CD4-positive, alpha-beta T cell treated with Interleukin-4 for 1 hour (primary cell): ENCODE measurements at places on chromosomes 6 and 20.

GRCh38 chr6:39420300-39421265 lies 98.1 kb upstream of the KCNK16 start:
- no peak for DNase-seq

- DNase-seq: no peak
Measured at GRCh38 chr6:37525460-37526357, 26.0 kb upstream of the CCDC167 start.

- DNase-seq: peak; percentile 32
Measured at GRCh38 chr20:891058-891705, 25.0 kb downstream of the ANGPT4 start.

DNA sequence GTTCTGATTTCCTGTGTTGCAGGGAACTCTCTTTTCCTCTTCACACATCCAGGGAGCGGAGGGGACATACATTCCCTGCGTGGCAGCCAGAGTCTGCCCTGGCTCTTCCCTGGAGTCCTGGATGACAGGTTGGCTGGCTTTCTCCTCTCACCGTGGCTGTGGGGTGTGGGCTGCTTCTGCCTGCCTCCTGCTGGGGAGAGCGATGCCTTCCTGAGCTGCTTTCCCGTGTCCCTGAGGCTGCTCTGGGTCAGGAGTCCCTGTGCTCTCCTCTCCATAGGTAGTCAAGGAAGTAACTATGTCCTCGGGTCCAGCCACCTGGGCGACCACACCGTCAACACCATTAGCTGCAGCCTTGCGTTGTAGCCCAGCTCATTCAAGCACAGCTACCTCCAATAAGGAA lies 451.7 kb downstream of the QKI start:
- no peak for DNase-seq

DNA sequence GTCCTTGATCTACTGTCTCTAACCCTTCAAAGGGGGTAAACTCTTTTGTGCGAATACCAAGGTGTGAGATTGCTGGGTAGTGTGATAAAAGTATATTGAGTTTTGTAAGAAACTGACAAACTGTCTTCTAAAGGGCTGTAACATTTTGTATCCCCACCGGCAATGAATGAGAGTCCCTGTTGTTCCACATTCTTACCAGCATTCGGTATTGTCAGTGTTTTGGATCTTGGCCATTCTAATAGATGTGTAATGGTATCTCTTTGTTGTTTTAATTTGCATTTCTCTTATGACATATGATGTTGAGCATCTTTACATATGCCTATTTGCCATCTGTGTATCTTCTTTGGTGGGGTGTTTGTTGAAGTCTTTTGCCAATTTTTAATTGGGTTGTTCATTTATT lies 1090.7 kb downstream of the KIF16B start:
- no peak for DNase-seq

DNA sequence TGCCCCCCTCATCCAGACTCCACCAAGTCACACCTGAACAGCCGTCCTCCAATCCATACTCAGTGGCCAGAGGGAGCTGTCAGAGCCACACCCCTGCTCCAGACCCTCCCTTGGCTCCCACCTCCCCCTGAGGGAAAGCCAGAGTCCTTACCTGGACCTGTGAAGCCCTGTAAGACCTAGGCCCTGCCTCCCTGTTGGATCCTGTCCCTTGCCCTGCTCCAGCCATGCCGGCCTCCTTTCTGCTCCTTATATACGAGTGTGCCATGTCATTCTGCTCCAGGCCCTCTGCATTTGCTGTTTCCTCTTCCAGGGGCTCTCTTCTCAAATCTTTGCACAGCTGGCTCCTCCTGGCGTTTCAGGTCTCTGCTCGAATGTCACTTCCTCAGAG lies 100.3 kb upstream of the MYL9 start:
- no peak for DNase-seq

DNA sequence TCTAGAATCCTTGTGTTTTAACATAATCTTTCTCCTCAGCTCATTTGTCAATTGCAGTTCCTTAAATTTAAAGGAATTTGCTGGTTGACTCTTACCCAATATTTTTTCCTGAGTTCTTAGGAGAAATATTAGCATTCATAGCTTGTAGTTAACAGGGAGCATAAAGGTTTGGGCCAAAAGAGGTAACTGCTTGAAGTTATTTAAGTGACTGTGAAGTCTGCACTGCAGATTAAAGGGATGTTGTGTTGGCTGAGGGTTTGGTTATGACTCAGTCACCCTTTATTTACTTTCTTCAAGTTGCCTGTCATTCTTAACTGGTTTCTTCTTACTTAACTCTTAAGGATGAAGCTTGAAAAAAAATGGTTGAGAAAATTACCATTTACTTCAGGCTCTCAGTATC lies 220.3 kb upstream of the LAMP5 start:
- no peak for DNase-seq

- DNase-seq: no peak
Measured at GRCh38 chr6:156827382-156827781, 50.2 kb downstream of the ARID1B start.

- no peak for DNase-seq
Measured at GRCh38 chr6:21599051-21599696, 5.6 kb downstream of the SOX4 start.

- no peak for DNase-seq
Measured at GRCh38 chr6:15033850-15034203, 212.0 kb upstream of the JARID2 start.

GRCh38 chr20:62831361-62831788 lies 14.5 kb downstream of the COL9A3 start:
- DNase-seq: no peak

- DNase-seq: no peak
Measured at GRCh38 chr6:124164343-124164742, 360.7 kb downstream of the NKAIN2 start.

- no peak for DNase-seq
Measured at GRCh38 chr20:50116368-50116999, 3.5 kb upstream of the UBE2V1 start.

DNA sequence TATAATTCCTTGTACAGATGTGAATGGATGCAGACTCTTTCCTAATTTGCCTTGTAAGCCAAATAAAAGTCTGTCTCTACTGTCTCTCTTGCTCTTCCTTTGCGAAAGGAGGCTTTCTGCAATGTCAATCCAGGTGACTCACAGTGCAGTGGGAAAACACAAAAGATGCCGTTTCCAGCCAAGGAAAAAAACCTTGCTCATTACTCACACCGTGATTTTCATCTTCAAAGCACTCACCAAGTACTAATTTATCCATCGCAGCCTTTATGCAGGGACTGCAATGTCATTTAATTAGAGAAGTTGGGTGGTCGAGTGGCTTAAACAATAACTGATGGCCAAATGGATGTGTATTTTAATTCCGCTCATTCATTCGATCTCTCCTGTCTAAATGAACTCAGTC lies 23.8 kb downstream of the SAYSD1 start:
- DNase-seq: no peak

DNA sequence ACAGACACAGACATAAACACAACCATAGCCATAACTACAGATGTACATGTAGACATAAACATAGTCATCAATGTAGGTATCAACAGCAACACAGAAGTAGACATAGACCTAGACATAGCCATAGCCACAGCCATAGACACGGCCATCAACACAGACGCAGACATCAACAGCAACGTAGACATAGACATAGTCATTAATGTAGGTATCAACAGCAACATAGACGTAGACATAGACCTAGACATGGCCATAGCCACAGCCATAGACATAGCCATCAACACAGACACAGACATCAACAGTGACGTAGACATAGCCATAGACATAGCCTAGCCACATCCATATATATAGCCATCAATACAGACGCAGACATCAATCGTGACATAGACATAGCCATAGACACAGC lies 258.3 kb upstream of the FOXQ1 start:
- DNase-seq: no peak

GRCh38 chr20:49660912-49661311 lies 52.8 kb downstream of the B4GALT5 start:
- no peak for DNase-seq

- no peak for DNase-seq
Measured at GRCh38 chr20:62205618-62206387, 14.3 kb downstream of the HRH3 start.

GRCh38 chr20:52405417-52405816 lies 213.8 kb upstream of the ZFP64 start:
- peak; percentile 55 for DNase-seq

DNA sequence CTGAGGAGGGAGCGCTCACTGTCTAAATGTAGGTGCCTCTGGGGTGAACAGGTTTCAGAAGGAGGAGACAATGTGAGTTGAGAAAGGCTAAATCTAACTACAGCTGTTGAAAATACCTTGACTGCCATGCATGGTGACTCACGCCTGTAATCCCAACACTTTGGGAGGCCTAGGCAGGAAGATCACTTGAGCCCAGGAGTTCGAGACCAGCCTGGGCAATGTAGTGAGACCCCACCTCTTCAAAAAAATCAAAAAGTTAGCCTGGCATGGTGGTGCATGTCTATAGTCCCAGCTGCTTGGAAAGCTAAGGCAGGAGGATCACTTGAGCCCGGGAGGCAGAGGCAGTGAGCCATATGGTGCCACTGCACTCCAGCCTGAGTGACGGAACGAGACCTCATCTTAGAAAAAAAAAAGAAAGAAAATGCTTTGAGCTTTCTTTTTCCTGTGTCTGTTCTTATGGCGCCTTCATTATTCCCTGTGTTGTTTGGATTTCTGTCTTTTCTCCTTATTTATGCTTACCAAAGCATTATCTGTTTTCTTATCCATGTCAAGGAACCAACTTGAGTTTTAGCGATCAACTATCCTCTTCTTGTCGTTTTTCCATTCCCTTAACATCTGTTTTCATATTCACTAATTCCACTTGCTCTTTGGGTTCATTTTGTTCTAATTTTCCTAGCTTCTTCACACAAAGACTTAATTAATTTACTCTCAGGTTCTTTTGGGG lies 8.5 kb downstream of the SLC2A10 start:
- DNase-seq: no peak

- no peak for DNase-seq
Measured at GRCh38 chr20:59246691-59247400, 53.6 kb upstream of the EDN3 start.

GRCh38 chr6:21359926-21360325 lies 233.6 kb upstream of the SOX4 start:
- no peak for DNase-seq

DNA sequence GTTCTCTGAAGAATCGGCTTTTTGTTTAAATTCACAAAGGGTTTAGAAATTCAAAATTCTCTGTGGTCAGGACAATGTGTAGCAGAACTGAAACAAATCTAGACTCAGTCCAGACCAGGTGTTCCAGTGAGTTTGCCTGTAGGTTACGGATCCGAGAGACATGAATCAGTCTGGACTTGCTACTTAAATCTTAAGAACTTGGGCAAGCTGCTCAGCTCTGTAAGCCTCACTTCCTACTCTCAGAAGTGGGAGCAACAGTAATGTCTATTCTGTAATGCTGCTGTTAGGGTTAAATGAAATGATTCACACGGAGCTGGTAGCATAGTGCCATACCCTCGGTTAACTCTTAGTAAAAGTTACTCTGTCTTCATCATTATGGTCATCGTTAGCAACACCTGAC lies 37.7 kb downstream of the HECA start:
- no peak for DNase-seq

GRCh38 chr6:125191916-125192609 lies 38.5 kb downstream of the TPD52L1 start:
- DNase-seq: peak; percentile 59

DNA sequence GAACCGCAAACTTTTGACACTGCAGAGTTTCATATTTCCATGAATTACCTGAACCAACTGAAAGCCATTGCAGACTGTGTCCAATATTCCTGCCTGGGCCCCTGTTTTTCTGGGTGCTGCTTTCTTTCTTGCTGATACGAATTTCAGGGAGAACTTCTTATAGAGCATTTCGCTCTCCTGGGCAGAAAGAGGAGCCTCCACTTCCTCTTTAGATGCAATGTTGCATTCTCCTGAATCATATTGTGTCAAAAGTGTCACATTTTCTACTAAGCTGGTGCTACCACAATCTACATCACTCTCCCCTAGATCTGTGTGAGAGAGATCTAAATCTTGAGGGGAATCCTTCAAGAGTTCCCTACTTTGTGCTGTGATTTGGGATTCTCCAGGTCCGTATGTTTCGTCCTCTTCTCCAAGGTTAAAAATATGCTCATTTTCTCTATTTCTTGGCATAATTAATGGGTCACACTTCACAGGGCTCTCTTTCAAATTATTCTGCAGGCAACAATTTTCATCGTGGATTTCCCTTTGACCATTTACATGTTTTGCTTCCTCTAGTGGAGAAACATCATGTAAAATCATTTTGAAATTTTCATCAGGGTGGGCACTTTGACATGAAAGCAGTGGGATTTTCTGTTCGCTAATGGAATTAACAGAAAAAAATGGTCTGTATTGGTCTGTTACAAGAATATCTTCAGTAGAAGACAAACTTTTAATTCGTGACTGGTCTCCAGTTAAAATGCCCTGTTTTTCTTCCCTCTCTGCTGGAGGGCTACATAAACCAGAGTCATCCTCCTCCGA lies 102.3 kb downstream of the DST start:
- no peak for DNase-seq

GRCh38 chr6:131062241-131063027 lies 611 bp downstream of the EPB41L2 start:
- DNase-seq: no peak

DNA sequence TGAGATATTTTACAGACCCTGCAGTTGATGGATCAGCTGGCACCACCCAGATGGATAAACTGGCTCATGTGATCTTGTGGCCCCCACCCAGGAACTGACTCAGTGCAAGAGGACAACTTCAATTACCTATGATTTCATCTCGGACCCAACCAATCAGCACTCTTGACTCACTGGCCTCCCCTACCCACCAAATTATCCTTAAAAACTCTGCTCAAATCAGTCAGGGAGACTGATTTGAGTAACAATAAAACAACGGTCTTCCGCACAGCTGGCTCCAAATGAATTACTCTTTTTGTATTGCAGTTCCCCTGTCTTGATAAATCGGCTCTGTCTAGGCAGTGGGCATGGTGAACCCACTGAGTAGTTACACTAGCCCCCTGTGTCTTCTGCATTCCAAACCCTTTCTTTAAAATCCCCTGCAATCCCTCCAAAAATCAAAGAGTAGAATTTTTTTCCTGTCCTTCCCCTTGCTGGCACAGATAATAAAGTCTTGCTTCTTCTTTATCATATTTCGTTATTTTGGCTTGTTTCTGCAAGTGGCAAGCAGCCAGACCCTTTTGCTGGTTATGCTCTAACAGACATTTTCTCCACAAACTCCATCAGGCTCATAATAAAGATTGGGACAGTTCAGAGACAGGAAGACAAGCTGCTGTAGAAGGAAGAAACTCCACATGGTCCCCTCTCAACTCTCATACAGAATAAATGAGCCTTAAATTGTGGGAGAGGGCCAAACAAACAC lies 48.3 kb downstream of the OR2B6 start:
- DNase-seq: no peak

DNA sequence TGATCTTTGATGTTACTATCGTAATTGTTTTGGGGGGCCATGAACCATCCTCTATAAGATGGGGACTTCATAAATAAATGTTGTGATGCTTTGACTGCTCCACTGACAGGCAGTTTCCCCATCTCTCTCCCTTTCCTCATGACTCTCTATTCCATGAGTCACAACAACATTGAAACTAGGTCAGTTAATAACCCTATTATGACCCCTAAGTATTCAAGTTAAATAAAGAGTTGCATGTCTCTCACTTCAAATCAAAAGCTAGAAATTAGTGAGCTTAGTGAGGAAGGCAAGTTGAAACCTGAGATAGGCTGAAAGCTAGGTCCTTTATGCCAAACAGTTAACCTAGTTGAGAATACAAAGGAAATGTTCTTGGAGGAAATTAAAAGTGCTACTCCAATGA lies 491.0 kb downstream of the HAO1 start:
- no peak for DNase-seq
